ENCODE measurements at places on chromosomes 1 and 21.

DNA sequence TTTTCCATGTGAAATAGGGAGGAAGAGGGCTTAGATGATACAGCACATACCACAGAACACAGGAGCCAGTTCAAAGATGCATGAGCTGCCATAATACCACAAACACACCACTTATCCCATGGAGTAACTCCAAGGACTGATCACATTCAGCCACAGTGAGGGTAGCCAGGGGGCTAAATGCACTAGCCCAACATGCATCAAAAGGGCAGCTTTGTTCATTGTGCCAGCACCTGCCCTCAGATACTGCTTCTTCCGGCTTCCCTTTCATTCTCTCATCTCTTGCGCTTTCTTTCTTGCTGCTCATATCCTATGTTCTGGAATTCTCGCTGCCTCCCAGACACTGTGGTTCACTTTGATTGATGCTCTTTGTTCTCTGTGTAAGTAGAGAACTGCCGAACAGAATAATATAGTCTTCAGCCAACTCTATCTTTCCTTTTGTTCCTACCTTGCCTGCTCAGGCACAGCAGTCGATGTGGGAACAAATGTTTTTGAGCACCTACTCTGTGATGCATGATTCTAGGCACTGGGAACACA lies 50.0 kb upstream of the SYT6 start:
- DNase-seq = no peak

- DNase-seq = no peak
Observed at GRCh38 chr1:31394584-31395193, 18.3 kb upstream of the SERINC2 start.

DNA sequence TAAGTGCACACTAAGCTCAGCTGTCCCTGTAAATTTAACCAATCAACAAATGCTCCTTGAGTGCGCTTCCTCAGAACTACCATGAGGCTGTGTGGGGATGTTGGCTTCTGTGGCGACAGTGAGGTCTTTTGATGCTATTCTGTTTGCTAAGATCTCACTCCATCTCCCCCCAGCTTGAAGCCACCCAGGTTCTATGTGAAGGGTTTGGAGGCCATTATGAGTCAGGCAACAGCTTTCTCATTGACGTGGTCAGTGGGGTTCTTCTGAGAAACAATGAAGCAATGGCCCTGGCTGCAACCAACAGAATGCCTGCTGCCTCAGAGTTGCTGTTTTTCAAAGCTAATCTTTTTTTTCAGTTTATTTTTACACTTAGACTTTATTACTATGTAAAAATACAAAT lies 205.5 kb downstream of the PTBP2 start:
- DNase-seq = no peak

DNA sequence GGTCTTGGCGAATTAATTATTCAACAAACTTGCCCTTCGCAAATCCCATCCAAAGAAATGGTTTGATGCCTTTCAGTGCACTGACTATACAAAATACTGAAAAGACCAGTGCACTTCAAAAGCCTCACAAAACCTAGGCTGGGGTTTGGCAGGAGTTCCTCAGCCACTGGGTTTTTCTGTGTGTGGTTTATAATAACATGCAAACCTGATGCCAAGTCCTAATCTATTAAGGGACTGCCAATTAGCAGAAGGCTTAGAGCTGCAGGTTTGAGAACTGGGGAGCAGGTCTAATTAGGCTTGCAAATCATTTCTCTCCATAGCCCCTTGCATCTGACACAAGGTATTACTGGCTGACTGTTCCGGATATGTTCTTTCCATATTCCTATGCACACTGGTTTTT lies 27.7 kb downstream of the PLPP3 start:
- no peak for DNase-seq

DNA sequence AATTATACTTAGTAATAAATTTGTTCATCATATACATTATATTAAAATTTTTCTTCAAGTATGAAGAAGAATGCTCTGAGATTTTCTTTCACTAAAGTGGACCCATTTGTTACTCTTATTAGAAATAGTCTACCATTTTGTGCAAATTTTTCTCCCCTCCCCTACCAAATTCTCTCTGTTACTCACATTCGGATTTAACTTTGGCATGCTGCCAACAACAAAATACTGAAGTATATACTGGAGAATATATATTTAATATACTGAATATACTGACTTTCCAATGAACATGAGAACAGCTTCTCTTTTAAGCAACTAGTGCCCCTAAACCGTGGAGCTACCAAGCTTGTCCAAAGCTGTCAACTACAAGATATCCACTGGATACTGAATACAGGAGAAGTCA lies 57.2 kb downstream of the CENPF start:
- no peak for DNase-seq

DNA sequence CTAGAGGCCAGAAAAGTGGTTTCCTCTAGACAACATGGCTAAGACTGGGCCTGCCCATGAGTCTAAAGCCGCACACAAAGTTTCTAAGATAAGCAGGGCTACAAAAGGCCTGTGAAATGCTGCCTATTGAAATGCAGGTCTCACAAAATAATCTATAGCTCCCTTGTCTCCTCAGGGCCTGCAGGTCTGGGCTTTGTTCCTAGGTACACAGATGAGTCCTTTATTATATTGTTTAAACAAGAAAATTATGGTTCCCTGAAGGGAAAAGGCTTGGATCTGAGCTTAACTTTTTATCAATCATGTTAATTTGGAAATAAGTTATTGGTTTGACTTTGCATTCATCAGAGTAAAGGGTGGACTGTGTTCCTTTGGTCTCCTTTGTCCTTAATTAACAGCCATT lies 413.4 kb upstream of the BEND5 start:
- no peak for DNase-seq

GRCh38 chr21:36860736-36861594 lies 105.5 kb downstream of the HLCS start:
- DNase-seq = peak; percentile 28

DNA sequence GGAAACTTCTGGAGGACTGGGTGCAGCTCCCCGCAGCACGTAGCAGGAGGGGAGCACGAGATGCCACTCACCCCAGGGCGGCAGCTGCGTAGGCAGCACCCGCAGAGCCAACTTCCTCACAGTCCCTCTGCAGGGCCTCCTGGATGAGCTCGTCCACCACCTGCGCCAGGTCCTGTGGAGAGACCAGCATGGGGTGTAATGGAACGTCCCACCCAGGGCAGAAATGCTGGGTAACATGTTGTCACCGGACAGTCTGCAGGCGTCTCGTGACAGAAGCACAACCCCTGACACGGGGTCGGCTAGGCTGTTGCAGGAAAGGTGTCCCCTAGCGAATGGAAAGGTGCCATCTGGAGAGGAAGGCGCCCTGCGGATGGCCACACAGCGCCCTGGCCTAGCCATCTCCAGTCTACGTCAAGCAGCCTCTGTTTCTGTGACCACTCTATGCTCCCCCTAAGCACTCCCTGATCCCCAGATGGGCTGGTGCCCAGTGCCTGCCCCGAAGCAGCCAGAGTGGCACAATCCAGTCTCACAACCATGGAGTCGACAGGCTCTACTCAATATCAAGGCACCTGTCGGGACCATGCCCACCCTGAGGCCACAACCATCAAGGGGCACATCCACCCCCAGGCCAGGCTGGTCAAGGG lies 21.2 kb downstream of the MCM3AP start:
- no peak for DNase-seq

GRCh38 chr1:238396140-238396539 lies 505.4 kb upstream of the ZP4 start:
- DNase-seq = no peak

DNA sequence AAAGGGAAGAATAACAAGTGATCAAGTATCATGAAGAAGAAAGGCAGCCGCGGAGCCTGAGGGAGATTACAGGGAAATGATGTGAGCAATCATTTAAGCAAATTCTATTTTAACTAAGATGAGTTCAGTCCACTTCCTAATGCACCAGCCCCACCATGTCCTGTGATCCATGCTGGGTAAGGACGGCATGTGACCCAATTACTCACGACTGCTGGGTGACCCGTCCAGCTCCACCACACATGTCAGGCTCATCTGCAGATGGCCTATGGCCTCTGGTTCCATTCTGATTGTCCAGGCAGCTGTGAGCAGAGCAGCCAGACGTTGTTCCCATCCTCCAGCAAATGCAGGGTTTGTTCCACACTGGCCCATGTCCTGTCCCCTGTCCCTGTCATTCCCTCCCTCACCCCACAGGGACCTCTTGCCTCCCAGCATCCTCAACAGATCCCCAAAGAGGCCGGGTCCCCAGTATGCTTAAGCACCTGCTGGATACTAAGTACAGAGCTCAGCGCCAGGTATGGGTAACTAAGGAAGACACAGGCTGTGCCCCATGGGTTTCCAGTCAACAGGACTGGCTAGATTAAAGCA lies 87.9 kb downstream of the MATN1 start:
- DNase-seq = no peak

GRCh38 chr1:54337928-54338327 lies 68.3 kb downstream of the SSBP3 start:
- no peak for DNase-seq

DNA sequence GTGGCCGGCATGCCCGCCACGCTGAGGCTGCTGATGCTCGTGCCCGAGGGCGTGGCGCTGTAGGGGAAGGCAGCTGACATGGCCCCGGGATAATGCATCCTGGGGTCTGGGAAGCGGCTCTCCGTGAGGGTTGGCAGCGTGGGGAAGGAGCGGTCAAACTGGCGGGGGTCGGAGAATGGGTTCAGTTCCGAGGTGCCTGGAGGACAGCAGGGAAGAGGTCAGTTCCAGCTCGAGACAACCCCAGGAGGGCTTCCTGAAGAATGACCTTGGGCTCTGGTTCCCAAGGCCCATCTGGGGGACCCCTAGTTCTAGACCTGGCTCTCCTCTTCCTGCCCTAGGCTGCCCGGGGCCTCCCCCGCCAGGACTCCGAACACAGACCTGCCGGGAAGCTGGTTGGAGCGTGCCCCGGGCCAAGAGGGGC lies 27.6 kb downstream of the RUNX3 start:
- DNase-seq = no peak

DNA sequence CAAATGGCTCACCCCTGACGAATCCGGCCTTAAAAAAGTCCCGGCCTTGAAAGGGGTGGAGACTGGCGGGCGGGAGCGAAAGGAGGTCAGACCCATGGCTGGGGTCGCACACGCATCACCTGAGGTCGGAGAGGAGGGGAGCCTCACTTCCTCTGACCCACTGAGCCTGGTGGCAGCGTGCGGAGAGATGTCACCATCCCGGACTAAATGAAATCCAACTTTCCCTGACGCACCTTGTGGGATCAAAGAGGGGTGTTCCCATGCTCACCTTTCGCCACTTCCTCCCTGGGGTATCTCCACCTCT lies 709 bp upstream of the SLC41A1 start:
- DNase-seq = no peak

Data from AG09309 (cell line).